Kasumi-1 (cell line): ENCODE measurements at places on chromosomes 16 and 17.

GRCh38 chr16:19704321-19705145, 13.5 kb downstream of the KNOP1 start:
- no peak for DNase-seq

DNA sequence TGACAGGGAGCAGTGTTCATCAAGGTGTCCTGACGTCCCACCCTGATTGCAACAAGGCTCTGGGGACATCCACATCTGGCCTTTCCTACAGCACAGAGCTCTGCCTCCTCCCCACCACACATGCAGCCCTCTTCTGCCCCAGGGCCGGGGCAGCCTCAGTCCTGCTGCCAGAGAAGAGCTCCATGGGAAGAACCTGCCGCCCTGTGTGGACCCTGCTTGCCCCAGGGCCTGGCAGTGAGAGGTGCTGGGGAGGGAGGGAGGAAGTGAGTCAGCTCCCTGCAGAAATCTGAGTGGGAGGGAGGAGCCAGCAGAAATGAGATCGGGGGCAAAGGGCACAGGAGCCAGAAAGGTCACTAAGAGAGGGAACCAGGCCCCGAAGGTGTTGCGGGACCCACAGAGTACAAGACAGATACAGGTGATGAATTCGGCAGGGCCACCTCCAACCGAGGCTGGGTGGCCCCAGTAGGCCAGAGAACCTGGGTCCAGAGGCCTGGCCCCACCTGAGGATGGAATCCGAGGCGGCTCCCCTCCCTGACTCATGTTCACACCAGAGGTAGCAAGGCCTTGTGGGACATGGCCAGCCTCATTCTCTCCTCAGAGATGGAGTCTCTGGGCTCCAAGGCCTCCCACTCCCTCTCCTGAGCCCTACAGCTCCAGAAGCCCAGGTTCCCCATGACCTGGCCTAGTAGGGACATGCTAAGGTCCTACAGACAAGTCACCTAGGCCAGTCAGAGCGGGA, 24.8 kb downstream of the MYO18A start:
- peak; percentile 65 for DNase-seq

DNA sequence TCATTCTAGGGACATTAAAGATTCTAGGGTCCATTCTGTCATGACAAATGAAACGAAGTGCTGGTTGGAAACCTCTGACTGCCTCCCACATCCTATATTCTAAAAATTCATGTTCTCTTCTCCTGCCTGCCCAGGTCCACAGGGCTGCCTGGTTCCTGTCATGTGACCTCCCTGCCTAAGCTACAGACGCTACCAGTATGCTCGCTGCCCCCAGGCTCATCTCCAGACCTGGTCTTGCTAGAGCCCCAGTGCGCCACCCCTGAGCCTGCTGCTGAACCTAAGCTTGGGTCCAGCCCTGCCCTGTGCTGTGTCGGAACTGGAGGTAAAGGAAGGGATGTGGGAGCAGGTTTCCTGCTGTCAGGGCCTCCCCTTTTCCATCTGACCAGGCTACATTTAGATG, 231.6 kb upstream of the CDH5 start:
- DNase-seq = no peak

- no peak for DNase-seq
These were observed 79.4 kb downstream of the GSG1L start for GRCh38 chr16:27984121-27984520.

GRCh38 chr16:86798247-86799041, 220.1 kb downstream of the FOXL1 start:
- DNase-seq = no peak

DNA sequence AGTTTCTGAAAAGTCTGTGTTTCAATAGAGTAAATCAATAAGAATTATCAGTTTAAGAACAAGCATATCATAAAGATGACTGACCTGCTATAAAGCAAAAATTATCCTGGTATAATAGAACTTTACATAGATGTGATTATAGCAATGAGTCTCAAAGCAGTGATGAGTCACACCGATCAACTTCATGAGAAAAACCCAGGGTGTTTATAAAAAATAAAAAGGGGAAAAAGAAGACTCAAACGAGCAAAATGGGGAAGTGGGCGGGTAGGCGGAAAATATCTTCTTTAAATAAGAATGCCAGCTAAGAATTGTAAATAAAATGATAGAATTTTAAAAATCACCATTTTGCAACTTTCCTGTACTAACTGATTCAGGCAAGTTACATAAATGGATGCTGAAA, 46.8 kb downstream of the BRIP1 start:
- peak; percentile 87 for DNase-seq

- DNase-seq = no peak
These were observed 160.6 kb downstream of the CCT6B start for GRCh38 chr17:34800661-34801060.

- DNase-seq = peak; percentile 34
These were observed 13.1 kb downstream of the RAPGEFL1 start for GRCh38 chr17:40190197-40191021.

DNA sequence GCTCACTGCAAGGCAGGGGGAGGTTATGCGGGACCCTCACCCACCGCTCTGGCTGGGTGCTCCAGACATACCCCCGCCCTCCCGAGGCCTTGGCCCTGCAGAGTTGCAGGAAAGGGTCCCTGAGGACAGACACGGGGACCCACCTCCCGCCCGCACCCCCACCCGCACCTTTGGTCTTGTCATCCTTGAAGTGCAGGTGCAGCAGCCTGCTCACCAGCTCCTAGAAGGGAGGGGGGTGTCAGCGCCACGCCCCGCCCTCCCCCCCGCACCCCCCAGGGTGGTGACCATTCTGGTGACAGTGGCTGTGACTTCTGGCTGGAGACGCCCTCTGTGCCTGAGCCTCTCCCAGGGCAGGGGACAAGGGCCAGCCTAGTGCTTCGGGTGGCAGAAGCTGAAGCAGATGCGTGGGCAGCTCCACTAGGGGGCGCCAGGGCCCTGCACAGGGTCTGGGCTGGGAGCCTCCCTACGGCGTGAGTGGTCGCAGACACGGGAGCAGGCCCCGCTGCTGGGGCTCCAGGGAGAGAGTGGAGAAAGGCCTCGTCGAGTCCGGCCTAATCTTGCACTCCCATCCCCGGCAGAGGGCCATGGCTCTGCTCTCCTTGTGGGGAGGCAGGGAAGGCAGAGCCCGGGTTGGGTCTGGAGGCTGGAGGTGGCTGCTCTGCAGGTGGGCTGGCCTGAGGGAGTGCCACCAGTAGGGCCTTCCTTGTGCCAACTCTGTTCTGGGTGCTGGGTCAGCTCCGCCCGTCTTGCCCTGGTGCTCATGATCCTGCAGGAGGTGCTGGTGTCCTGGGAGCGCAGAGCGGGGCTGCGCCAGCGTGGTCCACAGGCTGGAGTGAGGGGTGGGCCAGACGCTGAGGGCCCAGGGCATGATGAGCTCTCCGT, 2.7 kb downstream of the CENPX start:
- DNase-seq = peak; percentile 75

DNA sequence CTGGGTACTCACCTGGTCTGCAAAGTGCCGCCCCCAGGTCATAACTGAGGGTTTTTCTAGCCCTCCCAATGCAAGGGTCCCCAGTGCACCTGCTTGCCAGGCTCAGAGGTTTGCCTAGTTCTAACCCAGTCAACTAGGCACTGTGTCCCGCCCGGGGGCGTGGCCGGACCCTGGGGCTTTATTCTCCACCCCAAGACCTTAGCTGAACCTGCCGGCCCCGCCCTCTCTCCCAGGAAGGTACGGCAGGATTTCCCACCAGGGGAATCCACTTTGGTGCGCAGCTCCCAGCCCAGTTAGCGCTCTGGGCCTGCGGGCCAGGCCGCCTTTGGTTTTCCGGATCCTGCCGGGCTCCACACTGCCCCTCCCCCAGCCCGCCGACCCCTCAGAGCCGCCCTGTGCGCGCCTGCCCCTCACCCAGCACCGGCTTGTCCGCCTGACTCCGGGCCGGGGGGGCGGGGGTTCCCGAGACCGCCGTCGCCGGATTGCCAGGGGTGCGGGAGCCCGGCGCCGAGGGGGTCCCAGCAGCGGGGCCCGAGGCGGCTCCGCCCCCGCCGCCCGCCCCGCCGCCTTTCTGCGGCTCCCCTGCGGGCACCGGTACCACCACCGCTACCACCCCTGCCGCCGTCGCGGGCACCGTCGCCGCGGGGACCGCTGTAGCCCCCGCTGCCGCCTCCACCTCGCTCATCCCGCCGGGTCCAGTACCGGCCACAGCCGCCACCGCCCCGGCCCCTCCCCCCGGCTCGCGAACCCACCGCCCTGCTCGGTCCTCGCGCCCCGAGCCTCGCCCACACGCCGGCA, 424 bp downstream of the YBX2 start:
- no peak for DNase-seq

- no peak for DNase-seq
These were observed 151.9 kb downstream of the IRX5 start for GRCh38 chr16:55082591-55082976.

- DNase-seq = no peak
These were observed 1.8 kb upstream of the SLC4A1 start for GRCh38 chr17:44269535-44270240.

GRCh38 chr16:85621698-85622428, 8.7 kb downstream of the GSE1 start:
- DNase-seq = no peak

GRCh38 chr17:31513731-31514427, 122.4 kb downstream of the RAB11FIP4 start:
- DNase-seq = no peak

GRCh38 chr16:78742501-78743283, 643.2 kb downstream of the WWOX start:
- peak; percentile 47 for DNase-seq

- DNase-seq = no peak
These were observed 2.8 kb upstream of the KRT40 start for GRCh38 chr17:40986920-40987319.

DNA sequence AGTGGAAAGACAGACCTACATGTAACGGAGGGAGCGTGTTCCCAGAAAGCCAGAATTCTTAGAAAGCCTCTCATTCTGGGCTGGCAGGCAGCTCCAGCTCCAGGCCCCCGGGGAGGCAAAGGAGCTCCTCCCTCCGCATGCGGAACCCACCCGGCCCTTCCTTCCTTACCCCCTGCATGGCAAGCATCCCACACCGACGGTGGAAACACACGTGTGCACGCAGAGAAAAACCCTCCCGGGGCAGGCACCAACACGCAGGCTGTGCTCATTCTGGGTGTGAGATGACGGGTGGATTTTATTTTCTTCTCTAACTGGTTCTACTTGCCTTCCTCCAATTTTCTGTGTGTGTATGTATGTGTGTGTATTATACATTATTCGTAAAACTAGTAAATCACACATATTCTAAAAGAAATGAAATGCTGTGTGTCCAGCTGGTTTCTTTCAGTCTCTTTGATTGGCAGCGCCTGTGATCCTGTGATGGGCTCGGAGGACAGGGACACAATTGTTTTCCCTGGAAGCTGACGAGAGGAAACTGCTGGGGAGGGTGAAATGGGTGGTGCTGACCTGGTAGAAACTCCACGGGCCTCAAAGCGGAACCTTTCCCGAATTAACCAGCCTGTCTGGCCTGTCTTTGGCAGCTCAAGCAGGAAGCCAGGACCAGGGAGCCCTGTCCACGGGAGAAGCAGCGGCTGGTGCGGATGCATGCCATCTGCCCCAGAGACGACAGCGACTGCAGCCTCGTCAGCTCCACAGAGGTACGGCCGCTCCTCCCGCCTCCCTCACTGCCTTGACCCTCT, 22.2 kb downstream of the CARD14 start:
- no peak for DNase-seq

DNA sequence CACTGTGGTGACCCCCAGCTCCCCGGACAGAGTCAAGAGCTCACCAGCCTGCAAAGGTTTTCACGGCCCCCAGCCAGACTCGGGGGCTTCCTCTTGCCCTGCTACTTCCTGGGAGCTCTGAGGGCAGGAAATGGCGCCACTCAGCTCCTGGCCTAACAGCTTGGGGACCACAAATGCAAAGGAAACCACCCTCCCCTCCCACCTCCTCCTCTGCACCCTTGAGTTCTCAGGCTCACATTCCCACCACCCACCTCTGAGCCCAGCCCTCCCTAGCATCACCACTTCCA, 375 bp upstream of the SPN start:
- peak; percentile 88 for DNase-seq

DNA sequence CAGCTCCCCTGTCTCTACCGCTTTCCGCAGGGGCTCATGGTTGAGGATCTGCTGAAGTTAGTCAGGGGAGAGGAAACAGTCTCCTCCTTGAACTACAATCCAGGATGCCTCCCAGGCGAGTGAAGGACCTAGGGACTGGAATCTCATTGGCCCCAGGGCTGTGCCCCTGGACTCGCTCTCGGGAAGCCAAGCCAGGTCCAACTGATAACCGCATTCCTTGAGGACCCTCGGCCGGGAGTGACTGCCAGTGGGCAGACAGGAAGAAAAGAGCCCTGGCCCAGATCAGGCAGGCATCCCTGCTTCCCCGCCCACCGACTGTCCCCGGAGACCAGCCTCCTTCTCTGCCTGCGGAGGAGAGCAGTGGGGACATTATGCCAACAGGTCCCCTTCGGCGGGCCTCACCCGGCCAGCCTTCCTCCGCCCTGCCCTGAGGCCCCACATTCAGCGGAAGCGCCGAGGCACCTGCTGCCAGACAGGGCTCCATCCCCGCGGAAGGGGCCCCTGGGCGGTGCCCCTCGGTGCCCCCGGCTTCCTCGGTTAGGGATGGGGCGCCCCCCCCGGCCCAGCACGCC, 776 bp downstream of the LRRC75A start:
- DNase-seq = no peak

DNA sequence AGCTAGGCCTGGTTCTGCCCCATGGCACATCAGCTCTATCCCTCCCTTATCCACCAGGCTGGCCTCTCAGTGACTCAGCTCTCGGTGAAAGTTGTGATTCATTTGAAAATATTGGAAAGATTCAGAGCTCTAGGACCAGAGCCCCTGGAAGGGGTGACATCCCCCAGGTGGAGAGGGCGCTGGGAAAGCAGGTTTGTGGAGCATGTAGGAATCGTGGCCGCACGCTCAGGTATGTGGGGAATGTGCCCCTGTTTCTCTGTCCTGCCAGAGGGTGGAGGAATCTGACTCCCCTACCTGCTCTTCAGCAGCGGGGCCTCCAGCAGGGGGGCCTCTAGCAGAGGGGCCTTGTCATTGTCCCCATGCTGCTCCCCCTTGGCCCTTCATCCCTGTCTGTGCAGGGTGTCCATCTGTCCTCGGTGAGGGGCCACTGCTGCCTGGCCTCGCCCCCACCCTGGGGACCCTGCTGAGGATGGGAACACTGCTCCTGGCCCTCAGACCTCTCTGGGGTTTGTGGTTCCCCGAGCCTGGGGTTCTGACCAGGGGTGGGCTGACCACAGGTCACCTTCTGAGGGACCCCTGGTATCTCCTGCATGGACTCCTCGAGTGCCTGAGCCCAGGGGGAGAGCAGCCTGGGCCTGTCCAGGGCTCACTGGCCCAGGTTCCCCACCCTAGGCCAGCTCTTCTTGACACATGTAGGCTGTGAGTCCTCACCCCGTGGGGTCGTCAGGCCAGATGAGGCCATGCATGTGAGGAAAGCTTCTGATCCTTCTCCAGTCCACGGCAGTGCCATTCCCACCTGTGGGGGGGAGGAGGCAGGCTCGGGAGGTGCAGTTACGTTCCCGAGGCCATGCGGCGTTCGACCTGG, 47.5 kb downstream of the NT5M start:
- DNase-seq = no peak

DNA sequence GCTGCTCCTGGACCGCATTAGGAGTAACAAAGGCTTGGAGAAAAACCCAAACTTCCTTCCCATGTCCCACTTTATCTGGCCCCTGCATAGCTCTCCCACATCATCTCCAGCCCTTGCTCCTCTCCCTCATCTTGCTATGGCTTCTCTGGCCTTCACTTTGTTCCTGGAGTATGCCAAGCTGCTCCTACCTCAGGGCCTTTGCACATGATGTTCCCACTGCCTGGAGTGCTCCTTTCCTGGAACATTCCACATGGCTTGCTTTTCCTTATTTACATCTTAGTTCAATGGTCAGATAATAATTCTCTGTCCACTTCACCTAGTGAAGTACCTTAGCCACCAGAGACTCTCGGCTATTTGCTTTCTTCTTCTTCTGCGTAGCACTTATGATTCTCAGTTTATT, 4.3 kb upstream of the KSR1 start:
- DNase-seq = no peak
